ENCODE measurements at places on chromosomes 3 and 15.

GRCh38 chr15:90419738-90420406 lies 31.8 kb downstream of the IQGAP1 start:
- no peak for DNase-seq

GRCh38 chr3:2851835-2852234 lies 258.3 kb downstream of the IL5RA start:
- no peak for DNase-seq

- no peak for DNase-seq
These were observed 536.4 kb downstream of the UNC13C start for GRCh38 chr15:54514601-54515000.

- no peak for DNase-seq
These were observed 3.0 kb upstream of the ZBED2 start for GRCh38 chr3:111598139-111598538.

- no peak for DNase-seq
These were observed 486 bp downstream of the LSG1 start for GRCh38 chr3:194671511-194671899.

GRCh38 chr15:32106401-32107381 lies 76.4 kb downstream of the CHRNA7 start:
- DNase-seq = no peak

DNA sequence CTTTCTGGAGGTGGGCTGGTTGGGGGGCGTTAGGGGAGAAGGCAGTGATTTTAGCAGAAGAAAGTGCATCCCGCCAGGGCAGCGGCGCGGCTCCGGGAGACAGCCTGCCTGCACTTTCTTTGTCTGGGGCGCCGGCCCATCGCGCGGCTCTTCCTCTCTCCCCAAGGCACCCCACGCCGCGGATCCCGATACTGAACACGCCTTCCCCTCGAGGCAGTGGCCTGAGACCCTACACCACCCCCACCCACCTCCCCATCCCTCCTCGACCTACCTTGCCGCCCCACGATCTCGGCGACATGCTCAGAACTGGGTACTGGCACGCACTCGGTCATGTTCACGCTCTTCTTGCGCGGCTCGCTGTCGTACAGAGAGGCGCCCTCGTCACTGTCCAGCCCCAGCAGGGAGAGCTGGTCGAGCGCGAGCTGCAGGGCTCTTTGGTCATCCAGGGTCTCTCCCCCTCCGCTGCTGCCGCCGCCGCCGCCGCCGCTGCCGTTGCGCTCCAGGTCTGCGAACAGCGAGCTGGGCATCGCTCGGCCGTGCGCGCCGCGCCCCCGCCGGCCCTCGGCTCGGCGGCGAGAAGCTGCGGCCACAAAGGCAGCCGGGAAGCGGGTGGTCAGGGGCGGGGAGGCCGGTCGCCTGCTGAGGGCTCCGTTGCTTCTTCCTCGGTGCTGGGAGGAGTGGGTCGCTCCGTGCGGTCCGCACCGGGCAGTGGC lies 483 bp downstream of the MEX3B start:
- peak; percentile 45 for DNase-seq

- peak; percentile 60 for DNase-seq
These were observed 81.6 kb downstream of the PLXNA1 start for GRCh38 chr3:127064391-127065137.

DNA sequence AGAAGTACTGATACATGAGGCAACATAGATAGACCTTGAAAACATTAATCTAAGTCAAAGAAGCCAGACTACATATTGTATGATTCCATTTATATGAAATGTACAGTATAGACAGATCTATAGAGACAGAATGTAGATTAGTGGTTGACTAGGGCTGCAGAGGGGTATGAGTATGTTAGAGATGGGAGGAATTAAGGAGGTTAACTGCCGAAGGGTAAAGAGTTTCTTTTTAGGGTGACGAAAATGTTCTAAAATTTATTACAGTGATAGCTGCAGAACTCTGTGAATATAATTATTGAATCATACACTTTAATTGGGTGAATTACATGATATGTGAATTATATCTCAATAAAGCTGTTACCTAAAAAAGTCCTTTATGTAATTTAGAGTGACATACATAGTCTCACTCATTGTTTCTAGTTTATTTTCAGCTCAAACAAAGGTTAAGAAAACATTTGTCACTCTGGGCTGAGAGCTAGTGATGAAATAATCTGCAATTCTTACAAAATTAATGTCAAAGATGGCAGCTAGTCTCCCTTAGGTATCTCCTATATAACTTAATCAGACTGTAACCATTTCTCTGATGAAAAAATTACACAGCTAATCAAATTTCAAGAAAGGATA lies 61.4 kb downstream of the DENND4A start:
- no peak for DNase-seq

DNA sequence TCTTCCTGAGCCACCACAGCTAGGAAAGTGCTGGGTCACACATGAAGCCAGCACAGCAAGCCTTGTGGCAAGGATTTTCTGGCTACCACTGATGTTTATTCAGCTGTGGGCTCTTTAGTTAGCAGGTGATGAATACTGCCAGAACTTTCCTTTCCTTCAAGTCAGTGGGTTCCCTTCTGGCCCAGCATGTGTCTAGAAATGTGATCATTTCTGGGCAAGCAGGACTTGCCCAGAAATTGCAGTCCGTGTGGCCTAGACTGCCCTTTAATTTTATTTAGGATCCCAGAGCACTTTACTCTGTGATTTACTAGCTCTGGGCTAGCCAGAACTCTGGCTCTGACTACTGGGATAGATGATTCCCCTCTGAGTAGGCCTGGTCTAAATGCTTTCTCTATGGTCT lies 397.5 kb downstream of the ZIC4 start:
- DNase-seq = no peak

- peak; percentile 92 for DNase-seq
These were observed 56.8 kb upstream of the INSYN1 start for GRCh38 chr15:73809728-73810501.

- DNase-seq = no peak
These were observed 132.4 kb downstream of the GOLGA6L6 start for GRCh38 chr15:20409247-20409646.

- peak; percentile 82 for DNase-seq
These were observed 23.4 kb downstream of the WHAMM start for GRCh38 chr15:82832601-82833361.

DNA sequence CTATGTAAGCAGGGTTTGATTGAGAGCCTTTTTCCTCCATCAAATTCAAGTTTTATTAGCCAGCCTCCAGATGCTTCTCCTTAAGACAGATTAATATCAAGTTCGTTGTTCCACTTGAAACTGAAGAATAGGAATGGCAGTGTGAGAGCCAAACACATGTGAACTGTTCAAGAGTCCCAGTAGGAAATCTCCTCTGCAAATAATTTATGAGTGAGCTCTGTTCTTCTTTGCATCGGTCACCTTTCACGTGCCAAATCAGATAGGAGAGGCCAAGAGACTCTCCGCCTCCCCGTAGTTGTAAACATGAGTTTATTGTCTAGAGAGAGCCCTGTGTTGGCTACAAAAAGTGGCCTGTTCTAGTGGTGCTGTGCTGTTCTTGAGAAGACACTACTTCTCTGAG lies 372.1 kb upstream of the NR2F2 start:
- no peak for DNase-seq

DNA sequence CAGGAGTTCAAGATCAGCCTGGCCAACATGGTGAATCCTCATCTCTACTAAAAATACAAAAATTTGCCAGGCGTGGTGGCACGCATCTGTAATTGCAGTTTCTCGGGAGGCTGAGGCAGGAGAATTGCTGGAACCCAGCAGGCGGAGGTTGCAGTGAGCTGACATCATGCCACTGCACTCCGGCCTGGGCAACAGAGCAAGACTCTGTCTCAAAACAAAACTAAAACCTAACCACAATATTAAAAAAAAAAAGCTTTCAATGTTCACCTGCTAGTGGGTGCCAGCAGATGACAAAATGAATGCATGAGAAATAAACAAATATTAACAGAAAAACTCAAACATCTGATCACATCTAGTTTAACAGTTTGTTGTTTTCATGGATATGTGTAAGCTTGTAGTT lies 9.0 kb downstream of the SLC24A1 start:
- no peak for DNase-seq

DNA sequence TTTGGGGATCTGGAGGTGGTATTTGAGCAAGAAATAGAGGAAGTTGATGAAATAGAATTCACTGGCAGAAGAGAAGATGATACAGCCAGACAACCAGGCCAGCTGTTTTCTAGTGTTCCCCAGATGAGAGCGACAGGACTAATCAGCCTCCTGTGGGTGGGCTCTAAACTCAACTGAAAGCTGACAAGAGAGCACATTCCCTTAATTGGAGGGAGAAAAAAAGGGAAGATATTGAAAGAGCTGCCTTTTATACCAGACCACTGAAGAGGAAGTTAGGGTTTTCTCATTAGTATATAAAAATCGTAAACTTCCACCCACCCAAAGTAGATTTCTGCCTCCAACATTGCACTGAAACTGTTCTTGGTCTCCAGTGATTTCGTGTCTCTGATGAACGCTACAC lies 6.5 kb upstream of the TM4SF19 start:
- no peak for DNase-seq

DNA sequence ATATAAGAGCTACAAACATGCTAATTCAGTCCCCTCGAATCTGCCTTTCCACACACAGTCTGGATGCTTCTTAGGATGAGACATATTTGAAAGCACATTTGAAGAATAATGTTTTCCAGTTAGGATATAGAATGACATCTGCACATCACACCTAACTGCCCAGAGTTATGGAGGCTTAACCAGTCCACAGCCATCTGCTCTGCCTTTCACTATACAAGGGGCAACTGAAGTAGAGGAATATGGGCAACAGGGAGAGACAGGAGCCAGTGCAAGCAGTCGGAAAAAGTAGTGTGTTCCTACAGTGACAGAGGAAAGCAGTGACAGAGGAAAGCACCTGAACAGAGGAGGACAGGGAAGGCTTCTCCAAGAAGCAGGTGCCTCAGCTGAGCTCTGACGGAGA lies 79.0 kb upstream of the CLDN18 start:
- DNase-seq = no peak

- DNase-seq = no peak
These were observed 91.2 kb downstream of the EOMES start for GRCh38 chr3:27630885-27631284.

DNA sequence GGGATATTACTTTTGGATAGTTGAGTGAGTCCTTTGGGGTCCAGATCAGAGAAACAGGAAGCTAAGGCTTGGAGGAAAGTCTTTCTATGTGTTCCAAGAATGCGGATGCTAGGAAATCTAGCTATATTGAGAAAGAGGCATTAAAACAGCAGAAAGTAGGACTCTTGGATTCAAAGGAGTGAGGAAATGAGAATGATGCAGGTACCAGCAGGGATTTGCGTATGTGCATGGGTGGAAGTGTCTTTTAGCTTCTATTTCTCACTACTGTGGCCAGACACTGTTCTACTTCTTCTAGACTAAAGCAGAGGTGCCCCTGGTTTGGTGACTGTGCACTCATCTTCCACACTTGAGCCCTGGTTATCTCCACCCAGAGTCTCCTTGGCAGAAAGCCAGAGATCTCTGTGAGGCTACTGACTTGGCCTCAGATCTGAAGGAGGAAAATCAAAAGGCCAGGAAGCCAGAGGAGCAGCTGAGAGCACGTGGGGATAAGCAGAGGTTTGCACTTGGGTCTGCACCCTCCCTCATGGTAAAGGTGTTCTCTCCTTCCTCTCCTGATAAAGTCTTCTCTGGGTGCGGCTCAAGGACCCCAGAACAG lies 44.3 kb downstream of the ATP2B2 start:
- DNase-seq = no peak

- DNase-seq = no peak
These were observed 216.7 kb downstream of the PTPRG start for GRCh38 chr3:61778095-61778494.

GRCh38 chr3:184805351-184806038 lies 6.5 kb upstream of the VPS8 start:
- no peak for DNase-seq

GRCh38 chr15:82942691-82943090 lies 9.8 kb downstream of the HOMER2 start:
- no peak for DNase-seq

DNA sequence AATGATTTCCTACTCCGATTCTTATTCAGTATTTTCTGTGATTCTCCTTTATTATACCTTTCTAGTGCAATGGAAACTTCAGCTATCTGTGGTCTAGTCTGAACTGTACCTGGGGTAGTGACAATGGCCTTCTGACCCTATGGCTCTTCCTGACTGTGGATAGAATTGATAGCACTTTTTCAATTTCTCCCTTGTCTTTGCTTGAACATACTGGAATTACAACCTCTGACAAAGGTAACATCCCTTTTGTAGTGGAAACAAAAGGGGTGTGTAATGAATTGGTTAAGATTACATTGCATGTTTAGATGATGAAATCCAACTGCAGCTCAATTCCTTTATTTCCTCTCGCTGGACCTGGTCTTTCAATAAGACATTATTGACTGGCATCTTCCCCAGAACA lies 21.0 kb upstream of the SOX2 start:
- no peak for DNase-seq

DNA sequence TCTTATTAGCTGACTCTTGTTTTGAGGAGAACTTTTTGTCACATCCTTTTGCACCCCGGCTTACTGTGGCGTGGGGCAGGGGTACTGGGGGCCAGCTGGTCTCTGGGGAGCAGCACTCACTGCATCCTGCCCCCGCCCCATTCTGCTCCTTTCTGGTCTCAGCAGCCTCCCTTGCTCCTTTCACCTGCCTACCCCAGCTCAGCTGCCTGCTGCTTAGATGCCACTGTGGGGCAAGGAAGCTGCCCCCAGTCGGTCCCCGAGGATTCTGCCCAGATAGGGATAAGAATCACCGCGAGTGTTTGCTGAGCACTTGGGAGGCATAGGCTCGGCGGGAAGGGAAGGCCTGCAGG lies 32.0 kb downstream of the APBA2 start:
- DNase-seq = no peak

DNA sequence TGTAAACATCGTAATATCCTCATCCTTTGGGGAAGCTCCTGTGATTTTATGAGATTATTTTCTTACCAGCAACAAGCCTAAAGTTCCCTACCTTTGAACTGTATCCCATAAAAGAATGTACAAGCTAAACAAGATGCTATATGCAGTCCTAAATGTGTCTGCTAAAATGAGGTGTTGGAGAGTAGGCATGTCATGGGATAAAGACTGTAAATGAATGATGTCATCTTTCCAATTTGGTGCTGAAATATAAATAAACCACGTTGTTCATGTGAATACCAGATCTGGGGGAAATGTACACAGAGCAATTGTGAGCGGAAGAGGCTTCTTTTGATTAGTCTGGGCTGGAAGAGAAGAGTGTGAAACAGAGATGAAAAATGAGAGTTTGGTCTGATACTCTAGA lies 214.9 kb upstream of the WNT5A start:
- DNase-seq = no peak

GRCh38 chr3:184656829-184657681 lies 54.8 kb downstream of the MAGEF1 start:
- no peak for DNase-seq

DNA sequence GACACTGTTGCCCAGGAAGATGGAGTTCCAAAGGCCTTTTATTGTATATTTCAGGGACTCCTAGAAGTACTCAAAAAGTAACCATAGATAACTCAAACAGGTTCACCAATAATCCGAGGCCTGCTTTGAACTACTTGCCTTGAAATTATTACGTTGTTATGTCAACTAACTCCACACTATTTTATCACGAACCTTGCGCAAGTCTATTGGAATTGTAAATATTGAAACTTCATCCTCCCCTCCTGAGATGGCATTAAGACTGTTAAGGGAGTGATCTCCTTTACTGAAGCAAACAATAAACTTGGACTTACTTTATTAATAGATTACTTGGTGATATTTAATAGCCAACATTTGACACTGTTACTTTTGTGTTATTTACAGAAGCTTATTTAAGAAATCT lies 199.6 kb upstream of the GADL1 start:
- no peak for DNase-seq

- DNase-seq = no peak
These were observed 76.2 kb downstream of the CRYGS start for GRCh38 chr3:186467969-186468368.

All from posterior cingulate gyrus (tissue), 11 donors.